ENCODE measurements at places on chromosomes 6 and 20.

DNA sequence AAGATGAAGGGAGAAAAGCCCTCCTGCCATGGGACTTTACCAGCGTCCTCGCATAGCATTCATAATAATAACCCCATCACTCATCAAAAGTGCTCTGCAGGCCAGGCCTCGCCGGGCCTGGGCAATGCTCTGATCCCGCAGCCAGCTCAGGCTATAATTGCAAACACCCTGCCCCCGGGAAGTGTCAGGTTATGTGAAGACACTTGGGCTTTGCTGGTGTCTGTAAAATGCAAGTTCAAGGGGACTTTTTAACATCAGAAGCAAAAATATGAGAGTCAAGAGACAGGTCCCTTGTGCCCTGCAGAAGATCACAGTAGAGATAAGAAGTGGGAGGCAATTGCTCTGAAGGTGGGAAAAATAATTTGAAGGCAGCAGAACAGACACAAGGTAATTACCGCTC, 381.0 kb downstream of the MAFB start:
- DNase-seq: no peak

GRCh38 chr6:24799541-24799915, 811 bp upstream of the ARMH2 start:
- no peak for DNase-seq

DNA sequence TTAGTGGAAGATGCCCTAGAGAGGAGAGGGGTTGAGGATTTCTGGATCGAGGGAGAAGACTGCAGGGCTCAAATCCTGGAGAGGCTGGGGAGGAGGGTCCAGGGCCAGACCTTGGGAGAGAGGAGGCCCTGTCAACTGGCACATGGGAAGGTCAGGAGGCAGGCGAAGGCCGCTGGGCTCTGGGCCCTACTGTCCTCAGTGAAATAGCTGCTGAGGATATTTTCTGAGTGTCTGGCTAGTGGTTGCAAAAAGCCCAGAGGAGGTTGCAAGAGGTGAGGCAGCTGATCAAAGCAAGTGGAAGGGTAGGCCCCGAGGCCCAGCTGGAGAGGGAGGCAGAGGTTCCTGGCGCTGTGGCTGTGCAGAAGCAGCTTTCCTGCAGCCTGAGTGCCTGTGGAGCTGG, 103.4 kb upstream of the MLN start:
- DNase-seq: no peak

GRCh38 chr6:87396595-87397392, 11.0 kb upstream of the CFAP206 start:
- no peak for DNase-seq

DNA sequence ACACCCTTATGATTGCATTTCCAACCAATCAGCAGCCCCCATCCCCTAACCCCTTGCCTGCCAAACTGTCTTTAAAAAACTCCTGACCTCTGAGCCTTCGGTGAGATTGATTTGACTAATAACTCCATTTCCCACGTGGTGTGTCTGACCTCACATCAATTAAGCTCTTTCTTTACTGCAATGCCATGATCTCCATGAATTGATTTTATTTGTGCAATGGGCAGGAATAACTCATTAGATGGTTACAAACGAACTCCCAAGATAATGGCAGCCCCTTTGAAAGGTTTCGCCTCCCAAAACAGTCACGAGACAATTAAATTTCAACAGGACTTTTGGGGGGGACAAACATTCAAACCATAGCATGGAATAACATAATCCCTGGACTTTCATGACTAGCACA, 161.2 kb downstream of the DOK5 start:
- no peak for DNase-seq

DNA sequence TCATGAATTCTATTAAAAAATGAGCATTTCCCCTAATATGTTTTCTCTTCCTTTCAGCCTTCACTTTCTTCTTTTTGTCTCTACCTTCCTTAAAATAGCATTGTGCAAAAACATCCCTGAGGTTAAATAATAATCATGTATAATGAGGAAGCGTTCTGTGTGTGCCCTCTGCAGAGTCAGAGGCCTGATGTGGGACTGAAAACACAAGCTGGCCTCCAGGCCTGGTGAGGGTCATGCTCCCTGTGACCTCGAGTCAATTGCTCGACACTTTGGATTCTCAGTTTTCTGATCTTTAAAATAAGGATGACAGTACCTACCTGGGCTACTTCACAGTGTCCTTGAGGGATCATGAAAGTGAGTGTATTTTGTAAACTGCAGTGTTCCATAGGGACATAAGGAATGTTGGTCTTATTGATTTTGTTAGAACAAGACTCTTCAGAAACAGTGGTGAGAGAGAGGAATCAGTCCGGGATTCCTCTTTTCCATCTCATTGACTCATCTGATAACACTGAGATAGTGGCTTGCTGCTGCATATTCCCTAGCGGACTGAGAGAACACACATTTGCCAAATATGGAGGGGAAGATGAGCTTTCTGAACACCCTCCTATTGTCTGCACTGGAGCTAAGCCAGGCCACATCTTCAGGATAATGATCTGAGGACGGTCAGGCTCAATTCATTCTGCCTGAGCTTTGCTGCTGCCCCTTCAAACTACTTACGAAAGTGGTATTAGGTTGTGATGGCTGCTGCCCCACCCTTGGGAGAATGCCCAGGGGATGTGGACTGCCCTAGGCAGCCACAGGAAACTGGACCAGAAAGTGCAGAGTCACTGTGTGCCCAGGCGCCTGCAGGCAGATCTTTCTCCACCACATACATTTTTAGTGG, 39.6 kb upstream of the PDE7B start:
- DNase-seq: peak; percentile 12

GRCh38 chr6:104473021-104473429, 386.7 kb downstream of the HACE1 start:
- DNase-seq: no peak

GRCh38 chr6:43125119-43125518, 46.0 kb upstream of the SRF start:
- peak; percentile 76 for DNase-seq

GRCh38 chr20:63084563-63084927, 77.8 kb upstream of the BHLHE23 start:
- no peak for DNase-seq
